ENCODE measurements at places on chromosomes 4 and X.

DNA sequence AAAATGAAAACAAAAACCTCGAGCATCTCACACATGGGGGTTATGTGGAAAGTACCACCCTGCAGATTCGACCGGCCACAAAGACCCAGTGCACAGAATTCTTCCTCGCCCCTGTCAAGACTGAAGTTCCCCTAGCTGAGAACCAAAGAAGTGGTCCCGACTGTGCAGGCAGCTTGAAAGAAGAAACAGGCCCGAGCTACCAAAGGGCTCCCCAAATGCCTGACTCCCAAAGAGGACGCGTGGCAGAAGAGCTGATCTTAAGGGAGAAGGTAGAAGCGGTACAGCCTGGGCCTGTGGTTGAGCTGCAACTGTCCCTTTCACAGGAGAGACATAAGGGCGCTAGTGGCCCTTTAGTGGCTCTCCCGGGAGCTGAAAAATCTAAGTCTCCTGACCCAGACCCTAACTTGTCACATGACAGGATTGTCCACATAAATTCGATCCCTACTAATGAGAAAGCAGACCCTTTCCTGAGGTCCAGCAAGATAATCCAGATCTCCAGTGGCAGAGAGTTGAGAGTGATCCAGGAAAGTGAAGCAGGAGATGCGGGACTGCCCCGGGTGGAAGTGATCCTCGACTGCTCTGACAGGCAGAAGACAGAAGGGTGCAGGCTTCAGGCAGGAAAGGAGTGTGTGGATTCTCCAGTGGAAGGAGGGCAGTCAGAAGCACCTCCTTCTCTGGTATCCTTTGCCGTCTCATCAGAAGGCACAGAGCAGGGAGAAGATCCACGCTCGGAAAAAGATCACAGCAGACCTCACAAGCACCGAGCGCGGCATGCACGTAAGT lies 108.8 kb upstream of the MYOZ2 start:
- no peak for DNase-seq

DNA sequence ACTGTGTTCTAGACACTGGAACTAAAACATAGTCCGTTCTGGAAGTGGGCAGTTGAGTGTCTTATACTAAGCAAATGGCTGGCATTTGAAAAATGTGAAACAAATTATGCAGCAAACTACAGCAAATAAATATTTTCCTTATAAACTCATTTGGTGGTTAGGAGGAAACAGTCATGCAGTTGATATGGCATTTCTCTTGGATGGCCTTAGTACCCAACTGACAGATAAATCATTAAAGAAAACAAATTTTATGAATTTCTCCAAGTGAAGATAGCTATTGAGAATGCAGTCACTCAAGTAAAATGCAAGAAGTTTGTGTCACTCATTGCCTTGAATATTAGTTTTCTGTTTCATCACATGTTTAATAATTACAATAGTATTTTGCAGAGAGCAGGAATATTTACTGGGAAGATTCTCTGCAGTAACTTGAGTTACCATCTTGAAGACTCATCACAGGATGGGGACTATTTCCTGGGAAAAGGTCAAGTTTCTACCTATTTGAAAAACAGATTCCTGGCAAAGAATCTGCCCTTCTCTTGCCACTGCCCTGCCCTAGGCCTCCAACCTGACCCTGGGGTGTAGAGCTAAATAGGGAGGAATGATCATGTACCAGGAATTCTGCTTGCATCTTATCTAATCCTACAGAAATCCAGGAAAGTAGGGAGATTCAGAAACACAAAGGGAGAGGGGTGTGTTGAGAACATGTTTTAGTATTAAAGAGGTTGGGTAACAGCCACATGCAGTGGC lies 105.9 kb downstream of the SH3RF1 start:
- no peak for DNase-seq

DNA sequence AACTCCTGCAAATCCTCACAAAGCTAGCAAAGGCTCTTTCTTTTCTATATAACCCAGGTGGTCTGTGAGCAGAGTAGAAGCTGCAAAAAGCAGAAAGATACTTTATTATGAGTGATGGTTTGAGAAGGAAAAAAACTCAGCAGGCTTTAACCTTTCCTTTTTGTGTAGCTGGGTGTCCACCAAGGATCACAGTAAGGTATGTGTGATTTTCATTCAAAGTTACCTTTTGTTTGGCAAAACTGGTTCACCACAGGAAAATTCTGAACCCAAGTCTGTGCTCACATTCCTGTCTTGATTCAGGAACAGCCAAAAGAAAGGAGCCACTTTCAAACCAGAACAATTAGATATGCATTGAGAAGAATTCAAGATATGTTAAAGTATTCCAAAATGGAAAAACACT lies 35.7 kb downstream of the FRAS1 start:
- DNase-seq: no peak

GRCh38 chrX:29530501-29530900 lies 684.9 kb upstream of the MAGEB2 start:
- no peak for DNase-seq

- DNase-seq: no peak
These were observed 659.8 kb upstream of the EPHA5 start for GRCh38 chr4:66330125-66330524.

DNA sequence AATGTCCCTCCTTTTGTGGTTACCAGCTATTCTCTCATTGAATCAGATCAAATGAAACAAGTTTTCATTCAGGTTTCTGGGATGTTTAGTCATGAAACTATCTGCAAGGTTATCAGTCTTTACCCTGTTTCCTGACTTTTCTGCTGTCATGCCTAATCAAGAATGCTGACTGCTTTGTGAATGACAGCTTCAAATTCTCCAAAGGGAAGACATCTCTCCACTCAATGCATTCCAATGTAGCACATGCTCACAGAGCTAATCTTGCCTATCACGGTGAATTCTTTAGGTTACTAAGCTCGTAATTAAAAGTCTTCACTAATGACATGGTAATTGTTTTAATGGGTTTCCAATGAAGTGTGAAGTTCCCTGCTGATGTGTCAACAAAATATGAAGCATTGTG lies 1068.5 kb downstream of the PCDH7 start:
- no peak for DNase-seq

GRCh38 chr4:163679189-163679588 lies 184.7 kb downstream of the TMA16 start:
- DNase-seq: no peak

DNA sequence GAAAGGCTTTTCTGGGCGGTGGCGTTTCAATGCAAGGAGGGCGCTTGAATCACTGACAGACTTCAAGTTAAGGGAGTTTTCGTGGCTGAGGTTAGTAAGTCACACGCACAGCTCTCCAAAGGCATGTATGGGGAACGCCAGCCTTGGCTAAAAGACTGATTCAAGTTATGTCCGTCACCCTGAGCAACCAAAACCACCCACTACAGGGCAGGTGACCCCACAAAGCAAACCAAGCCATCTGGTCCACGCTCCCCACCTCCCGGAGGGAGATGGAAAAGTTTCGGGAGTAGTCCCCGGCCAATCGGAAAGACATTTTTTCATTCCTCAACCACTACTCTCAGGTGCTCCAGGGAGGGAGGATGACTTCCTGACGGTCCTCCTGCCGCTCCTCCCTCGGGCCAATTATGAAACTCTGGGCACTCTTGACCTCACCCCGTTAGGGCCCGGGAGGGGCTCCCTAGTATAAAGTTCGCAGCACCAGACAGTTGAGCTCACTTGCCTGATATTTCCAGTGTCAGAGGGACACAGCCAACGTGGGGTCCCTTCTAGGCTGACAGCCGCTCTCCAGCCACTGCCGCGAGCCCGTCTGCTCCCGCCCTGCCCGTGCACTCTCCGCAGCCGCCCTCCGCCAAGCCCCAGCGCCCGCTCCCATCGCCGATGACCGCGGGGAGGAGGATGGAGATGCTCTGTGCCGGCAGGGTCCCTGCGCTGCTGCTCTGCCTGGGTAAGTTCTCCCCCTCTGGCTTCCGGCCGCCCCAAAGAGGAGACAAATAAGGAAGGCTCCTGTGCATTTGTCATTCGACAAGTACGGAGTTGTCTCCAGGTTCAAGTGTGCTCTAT lies at the start of gene EREG:
TSS of gene EREG (plus strand) at position 494 of the 840 bp plus-strand sequence. CDS start at position 658, 164 bp downstream.
- DNase-seq: peak; percentile 39

GRCh38 chrX:123083924-123084323 lies 100.2 kb upstream of the GRIA3 start:
- no peak for DNase-seq

GRCh38 chr4:109113521-109113920 lies 188.9 kb downstream of the COL25A1 start:
- no peak for DNase-seq

- no peak for DNase-seq
These were observed 125.5 kb downstream of the HTR2C start for GRCh38 chrX:114709406-114709805.

GRCh38 chr4:97662133-97662532 lies 481.1 kb downstream of the STPG2 start:
- DNase-seq: no peak

DNA sequence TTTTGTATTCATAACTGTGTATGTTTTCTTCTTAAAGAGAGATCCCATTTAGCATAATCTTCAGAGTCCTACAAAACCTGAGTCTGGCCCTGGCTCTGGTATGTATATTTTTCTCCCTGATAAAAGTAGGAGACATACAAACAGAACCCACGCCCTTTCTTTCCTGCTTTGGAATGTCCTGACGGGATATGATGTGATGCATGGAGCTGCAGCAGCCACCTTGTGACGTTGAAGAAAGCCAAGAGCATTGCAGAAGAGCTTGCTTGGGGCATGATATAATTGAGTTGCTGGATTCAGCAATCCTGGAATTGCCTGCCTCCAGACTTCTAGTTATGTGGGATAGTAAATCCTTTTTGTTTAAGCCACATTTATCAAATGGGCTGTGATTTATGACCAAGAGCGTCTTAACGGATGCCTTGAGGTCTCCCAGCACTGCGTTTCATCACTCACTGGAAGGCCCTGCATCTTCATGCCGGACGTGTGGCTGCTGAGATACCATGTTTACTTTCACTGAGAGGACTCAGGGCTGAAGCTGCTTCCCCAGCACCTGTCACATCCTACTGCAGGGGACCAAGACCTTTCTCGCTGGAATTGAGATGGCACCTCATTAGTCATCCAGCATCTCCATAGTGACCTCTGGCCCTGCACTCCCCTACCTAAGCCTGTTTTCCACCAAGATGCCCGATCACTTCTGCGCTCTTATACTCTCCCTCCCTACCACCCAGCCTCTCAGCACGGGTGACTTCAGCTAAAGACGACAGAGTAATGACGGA lies 107.0 kb downstream of the ENPP6 start:
- DNase-seq: no peak

DNA sequence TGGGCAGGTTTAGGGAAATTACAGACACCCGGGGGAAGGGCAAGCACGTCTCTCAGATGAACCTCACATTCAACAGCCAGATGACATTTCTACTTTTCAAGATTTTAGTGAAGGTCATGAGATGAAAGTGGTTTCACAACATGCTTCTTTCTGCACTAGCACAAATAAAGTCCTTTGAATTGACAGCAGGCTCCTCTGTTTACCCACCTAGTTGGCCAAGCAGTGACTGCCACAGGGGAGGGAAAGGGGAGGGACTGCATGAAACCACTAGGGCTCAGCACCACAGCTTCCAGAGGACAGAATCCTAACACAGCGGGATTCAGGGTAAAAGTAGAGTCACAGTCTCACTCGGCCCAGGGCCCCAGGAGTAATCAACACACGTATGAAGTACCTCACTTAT lies 6.2 kb downstream of the RAB40A start:
- no peak for DNase-seq

- no peak for DNase-seq
These were observed 76.0 kb downstream of the AFF2 start for GRCh38 chrX:148576396-148576795.

DNA sequence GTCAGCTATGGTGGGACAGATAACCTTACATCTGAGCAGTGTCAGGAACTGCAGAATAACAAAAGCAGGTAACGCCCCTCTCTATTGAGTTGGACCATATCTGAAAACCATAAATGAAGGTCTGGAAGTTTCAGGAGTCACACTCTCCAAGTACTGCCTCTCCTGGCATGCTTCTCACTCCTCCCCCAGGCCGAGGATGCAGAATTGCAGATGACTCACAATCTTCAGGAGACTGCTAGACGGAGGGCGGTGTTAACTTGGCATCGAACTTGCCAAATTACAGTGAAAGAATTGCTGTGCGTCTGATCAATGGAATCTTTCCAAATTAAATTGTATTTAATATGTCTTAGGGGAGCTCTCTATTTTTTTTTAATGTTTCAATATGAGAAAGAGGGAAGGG lies 67.1 kb upstream of the TRIM2 start:
- peak; percentile 64 for DNase-seq

- DNase-seq: peak; percentile 13
These were observed 5.7 kb downstream of the ELK1 start for GRCh38 chrX:47644557-47645091.

DNA sequence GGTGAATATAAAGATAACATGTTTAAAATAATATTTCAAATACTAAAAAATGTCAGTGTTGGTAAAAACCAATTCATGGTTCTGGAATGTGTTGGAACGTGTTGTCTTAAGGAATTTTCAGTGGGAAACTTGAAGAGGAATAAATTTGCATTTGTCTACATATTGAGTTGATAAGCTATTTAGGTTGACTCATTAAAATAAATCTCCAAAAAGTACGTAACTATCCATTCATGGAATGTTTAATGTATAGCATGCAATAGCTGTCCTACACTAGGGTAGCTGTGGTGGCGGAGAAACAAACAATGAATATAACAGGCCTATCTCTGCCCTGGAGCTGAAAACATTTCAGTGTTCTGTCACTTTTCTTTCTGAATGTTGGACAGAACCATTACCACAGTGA lies 20.3 kb downstream of the SHISA3 start:
- DNase-seq: no peak

DNA sequence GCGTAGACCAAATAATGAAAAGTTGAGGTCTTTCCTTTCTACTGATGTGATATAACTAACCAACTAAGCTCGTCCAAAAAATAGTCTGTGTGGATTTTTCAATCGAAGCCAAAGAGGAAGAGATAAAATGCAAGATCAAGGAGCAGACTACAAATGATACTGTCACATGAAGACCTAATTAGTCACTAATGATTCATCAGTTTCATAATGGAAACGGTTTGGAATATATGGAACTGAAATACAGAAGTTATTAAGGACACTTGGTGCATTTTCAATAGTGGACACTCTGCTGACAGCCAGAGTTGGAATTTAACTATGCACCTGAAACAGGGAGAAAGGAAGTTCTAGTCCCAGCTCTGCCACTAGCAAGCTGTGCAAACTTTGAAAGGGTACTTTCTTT lies 119.8 kb downstream of the GUCY2F start:
- DNase-seq: no peak

GRCh38 chrX:123408821-123409737 lies 225.0 kb downstream of the GRIA3 start:
- no peak for DNase-seq

GRCh38 chr4:16617011-16617410 lies 281.4 kb downstream of the LDB2 start:
- no peak for DNase-seq

GRCh38 chr4:139560406-139561104 lies 4.5 kb upstream of the SETD7 start:
- no peak for DNase-seq
